Testis (tissue), 5 donors: ENCODE measurements at places on chromosomes 11 and 22. TPM values are rescaled to one million over a fixed set of nuclear protein-coding genes. Genes with fewer than 3 reads are reported as not detected.
A peak's percentile ranks its signal among the peaks of the same experiment; 100 is the strongest.

Gene SOX6
- total RNA-seq, result 74.0 TPM

Gene MUC15
- not detected for total RNA-seq

Gene NFAM1
- 0.71 TPM for total RNA-seq

- peak overlapping the region; percentile 55 for H3K27ac ChIP-seq
- no peaks in the 10 kb centered on the region for H3K36me3 ChIP-seq
- peak; percentile 2 for DNase-seq
- no peaks in the 10 kb centered on the region for H3K27me3 ChIP-seq
These were observed 50.9 kb downstream of the ARFGAP3 start for GRCh38 chr22:42805998-42806830.

DNA sequence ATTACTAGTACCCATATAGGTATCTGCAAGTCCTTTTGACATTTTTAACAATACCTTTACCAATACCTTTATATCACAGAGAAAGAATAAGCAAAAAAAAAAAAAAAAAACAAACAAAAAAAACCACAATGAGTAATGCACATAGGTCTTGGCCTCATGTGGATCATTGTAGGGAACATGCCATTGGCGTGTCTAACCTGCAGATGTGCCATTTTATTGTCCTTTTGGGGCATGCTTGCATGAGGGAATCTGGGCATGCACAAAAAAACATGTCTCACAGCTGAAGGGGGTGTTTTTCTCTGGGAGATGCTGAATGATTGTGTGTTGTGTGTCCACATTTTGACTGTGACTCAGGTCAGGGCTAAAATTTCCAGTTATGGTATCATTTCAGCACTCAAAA, 361.6 kb downstream of the GUCY1A2 start:
- H3K27ac ChIP-seq, result no peak overlapping the region
- H3K36me3 ChIP-seq, result no peaks in the 10 kb centered on the region
- H3K4me3 ChIP-seq, result no peak overlapping the region
- no peak for DNase-seq
- no peaks in the 10 kb centered on the region for H3K4me1 ChIP-seq

- no peaks in the 10 kb centered on the region for H3K27me3 ChIP-seq
- peaks cover 17% of the 10 kb centered on the region for H3K4me1 ChIP-seq
- H3K27ac ChIP-seq, result no peak overlapping the region
- H3K4me3 ChIP-seq, result no peak overlapping the region
- no peaks in the 10 kb centered on the region for H3K36me3 ChIP-seq
- DNase-seq, result no peak
These were observed 46.0 kb downstream of the STIM1 start for GRCh38 chr11:3901249-3902025.

DNA sequence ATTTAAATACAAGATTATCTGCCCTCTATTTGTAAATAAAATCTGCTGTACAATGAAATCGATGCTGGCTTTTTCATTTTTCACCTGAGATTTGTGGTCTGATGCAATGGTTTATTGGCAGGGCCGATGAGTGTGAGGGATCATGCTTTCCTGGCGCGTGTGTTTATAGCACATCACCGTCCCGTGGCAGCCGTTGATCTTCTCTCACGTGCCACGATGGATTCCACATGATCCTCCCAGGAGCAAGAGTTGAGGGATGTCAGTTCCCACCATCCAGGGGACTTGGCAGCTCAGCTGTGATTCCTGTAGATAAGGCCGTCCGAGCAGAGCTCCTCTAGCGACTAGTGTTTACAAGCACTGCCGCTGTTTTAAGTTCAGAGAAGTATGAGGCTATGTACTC, 213.7 kb downstream of the TBC1D22A start:
- DNase-seq, result no peak
- H3K27me3 ChIP-seq, result no peaks in the 10 kb centered on the region
- H3K4me3 ChIP-seq, result no peak overlapping the region
- no peaks in the 10 kb centered on the region for H3K36me3 ChIP-seq

DNA sequence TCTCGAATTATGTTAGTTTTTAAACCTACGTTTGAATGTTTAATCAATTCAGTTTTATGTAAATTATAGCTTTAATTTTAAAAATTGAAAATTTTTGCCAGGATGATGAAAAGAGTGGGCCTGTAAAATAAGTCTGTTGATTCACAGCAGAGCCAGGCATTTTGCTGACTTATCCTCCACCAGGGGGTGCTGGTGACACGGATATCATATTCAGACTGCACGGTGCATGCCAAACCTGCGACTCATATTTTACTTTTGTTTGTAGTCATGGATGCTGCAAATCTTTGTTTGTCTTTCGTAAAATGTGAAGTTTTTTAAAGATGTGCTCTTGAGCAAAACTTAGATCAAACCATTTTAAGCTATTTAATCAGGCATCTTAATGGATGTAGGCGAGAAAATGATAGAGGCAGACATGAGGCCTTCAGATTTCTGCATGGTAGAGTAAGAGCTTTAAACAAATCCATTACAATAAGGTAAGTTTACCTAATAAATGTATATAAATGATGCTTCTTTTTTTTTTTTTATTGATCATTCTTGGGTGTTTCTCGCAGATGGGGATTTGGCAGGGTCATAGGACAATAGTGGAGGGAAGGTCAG, 3.6 kb upstream of the OR8B3 start:
- H3K36me3 ChIP-seq, result no peaks in the 10 kb centered on the region
- peaks cover 3% of the 10 kb centered on the region for H3K4me1 ChIP-seq
- H3K27ac ChIP-seq, result no peak overlapping the region
- H3K4me3 ChIP-seq, result no peak overlapping the region

GRCh38 chr11:8335683-8336082, 72.0 kb upstream of the LMO1 start:
- no peaks in the 10 kb centered on the region for H3K4me1 ChIP-seq
- H3K27me3 ChIP-seq, result no peaks in the 10 kb centered on the region
- H3K4me3 ChIP-seq, result no peak overlapping the region
- H3K36me3 ChIP-seq, result no peaks in the 10 kb centered on the region
